ENCODE measurements at places on chromosomes 12 and 14.

DNA sequence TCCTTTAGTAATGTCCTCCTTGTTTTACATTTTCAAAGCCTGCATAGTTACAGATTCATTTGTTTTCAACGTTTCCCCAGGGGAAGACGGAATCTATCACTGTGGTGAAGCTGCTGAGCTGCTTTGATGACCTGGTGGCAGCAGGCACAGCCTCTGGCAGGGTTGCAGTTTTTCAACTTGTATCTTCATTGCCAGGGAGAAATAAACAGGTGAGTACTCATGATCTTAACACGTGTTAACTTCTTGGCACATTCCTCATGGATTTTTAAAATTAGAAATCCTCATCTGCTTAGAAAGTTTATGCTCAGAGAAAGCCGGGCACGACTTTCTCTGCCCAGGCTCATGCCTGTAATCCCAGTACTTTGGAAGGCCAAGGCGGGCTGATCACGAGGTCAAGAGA lies 44.5 kb downstream of the TECPR2 start:
- no peak for DNase-seq

- DNase-seq, result no peak
These were observed 419.7 kb downstream of the ADAMTS20 start for GRCh38 chr12:43132291-43132690.

GRCh38 chr12:97417568-97418218 lies 44.9 kb upstream of the RMST start:
- no peak for DNase-seq

GRCh38 chr14:30355431-30355913 lies 203.5 kb upstream of the G2E3 start:
- no peak for DNase-seq

DNA sequence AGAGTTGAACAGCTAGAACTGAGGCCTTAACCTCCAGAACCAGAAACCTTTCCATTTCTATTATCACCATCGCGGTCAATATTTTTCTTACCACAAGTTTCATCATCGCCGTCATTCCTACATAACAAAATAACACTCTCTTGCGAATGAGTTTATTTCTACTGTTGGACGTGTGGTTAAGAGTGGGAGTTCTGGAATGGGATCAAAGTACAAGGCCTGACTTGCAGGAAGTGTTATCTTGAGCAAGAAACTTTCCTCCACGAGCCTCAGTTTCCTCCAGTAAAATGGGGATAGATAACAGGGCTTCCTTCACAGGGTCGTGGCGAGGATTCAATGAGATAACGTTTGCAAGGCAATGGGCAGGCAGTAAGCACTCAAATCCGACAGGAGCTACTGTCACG lies 652 bp downstream of the SART3 start:
- DNase-seq, result peak; percentile 24

DNA sequence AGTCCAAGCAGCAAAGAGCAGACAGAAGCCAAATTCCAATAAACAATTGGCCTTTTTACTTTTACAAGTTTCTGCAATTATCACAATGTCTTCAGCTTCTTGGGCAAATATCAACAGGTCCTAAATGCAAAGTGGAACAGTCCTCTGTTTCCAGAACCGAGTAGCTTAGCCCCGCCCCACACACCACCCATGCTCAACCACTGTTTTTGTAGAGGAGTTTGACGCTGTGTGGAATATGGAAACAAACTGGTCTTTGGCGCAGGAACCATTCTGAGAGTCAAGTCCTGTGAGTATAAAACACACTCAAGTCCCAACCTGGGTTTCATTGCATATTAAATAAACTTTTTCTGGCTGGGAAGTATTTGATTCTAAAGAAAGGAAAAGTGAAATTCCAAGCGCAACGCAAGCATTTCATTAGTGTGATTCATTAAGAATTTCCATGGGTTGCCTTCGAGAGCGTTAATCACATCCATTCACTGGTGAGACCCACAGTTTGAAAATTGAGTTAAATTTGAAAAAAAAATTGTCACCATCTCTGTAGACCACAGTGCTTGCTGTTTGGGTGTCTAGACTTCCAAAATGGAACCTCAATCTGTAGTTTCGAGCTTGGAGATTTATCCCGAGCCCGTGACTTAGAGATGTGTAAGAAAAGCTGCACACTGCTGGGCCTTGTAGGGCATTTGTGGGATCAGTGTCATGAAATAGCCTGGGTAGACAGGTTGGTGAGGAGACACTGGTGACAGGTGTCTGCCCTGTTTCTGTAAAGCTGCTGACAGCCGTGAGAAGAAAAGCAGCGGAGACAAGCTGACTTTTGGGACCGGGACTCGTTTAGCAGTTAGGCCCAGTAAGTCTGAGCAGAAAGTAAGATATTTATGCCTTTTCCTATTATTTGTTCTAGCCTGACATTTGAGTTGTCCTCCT lies 96.1 kb downstream of the DAD1 start:
- DNase-seq, result no peak

GRCh38 chr14:99459481-99460100 lies 21.1 kb downstream of the SETD3 start:
- DNase-seq, result no peak

- no peak for DNase-seq
These were observed 633 bp downstream of the RPAP3 start for GRCh38 chr12:47705229-47705565.

GRCh38 chr12:92732216-92732615 lies 29.4 kb downstream of the PLEKHG7 start:
- DNase-seq, result no peak

GRCh38 chr12:52258335-52258901 lies 16.0 kb upstream of the KRT86 start:
- DNase-seq, result no peak

- DNase-seq, result no peak
These were observed 524.8 kb downstream of the SOX5 start for GRCh38 chr12:23424685-23425084.

DNA sequence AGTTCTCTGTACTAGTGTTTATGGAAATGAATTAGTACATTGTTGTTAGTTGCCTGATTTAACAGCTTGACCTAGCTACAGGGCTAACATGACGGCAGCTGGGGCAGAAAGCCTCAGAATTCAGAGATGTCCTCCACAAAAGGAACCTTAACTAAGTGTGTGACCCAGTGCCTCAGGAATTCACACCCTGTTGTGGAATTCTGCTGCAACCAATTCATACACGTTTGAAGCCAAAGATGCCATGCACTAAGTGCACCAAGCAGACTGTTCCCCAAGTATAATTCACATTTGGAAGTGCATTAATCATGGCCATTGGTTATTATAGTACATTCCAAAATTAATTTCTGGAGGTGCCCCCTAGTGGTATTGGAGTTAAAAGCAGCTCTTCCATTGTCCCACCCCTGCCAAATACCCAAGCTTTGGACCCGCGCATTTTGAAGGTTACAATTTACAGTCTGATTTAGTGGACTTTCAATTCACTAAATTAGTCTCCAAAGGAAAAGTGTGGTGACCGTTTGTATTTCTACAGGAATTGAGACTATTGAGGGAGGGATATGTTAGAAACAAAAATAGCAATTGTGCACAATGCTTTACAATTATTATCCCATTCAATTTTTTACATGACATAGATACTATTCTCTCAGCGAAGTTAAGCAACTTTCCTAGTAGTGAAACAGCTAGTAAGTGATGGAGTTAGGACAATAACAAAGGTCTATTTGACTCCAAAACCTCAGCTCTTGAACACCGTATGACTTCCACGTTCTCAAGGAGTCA lies 85.9 kb downstream of the PAX9 start:
- DNase-seq, result no peak

DNA sequence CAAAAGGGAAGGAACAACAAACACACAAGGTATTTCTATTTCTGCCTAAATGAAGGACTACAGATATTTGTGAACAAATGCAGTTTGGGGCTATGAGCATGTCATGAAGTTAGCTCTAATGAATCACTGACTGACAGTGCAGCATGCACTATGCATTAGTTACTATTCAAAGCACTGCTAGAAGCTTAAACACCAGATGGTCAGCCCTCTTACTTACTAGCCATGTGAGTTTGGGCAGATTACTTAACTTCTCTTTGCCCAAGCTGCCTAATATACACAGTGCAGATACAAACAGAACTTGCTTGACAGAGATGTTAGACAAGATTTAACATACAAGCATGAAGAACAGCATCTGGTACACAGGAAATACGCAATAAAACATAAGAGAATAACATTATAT lies 96.0 kb downstream of the ATXN2 start:
- DNase-seq, result no peak

- no peak for DNase-seq
These were observed 131.7 kb downstream of the MIPOL1 start for GRCh38 chr14:37329189-37330001.

DNA sequence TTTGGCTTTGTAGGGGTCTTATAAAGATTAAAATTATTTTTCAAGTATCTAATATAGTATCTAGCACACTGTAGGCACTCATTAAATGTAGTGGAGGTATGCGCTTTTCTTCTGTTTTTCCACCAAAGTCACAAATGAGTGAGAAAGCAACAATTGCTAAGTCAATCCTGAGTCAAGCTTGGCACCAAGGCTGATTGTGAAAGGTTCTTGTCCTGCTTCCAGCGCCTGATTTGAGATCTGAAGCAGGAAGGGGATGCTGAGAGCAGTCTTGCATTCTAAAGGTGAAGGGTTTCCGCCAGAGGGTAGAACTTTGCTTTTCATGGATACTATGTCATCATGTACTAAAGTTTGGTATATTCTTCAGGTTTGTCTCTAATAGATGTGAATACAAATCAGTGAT lies 64.9 kb upstream of the DAAM1 start:
- peak; percentile 8 for DNase-seq

DNA sequence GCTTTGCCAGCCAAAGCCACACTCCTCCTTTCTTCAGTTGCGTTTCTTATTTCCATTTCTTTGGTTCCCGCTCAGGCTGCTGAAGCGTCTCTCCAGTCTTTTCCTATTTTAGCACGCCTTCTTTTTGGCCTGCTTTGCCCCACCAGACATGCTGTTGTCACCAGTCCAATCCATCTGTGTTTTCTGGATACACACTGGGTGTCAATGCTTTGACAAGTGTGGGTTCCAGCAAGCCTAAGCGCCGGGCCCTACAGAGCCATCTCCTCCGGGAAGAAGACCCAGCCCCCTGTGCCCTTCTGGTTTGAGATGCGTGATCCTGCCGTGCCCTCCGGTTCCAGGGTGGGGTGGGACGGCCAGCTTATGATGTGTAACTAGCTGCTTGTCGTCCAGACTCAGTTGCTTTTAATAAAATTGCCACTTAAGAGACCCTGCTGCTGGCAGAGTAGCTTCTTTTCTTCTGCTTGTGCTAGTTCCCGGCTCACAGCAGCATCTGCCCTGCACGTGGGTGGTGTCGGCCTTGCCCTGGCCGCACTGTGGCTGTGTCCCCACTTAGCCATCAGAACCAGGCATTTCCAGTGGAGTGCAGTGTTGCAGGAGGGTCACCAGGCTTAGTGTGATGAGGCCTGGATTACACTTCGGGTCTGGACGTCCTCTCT lies 29.7 kb downstream of the EML1 start:
- no peak for DNase-seq

- DNase-seq, result peak; percentile 49
These were observed 42.9 kb downstream of the ELK3 start for GRCh38 chr12:96237035-96237434.

- no peak for DNase-seq
These were observed 65.2 kb downstream of the PPP2R5E start for GRCh38 chr14:63478010-63478409.

DNA sequence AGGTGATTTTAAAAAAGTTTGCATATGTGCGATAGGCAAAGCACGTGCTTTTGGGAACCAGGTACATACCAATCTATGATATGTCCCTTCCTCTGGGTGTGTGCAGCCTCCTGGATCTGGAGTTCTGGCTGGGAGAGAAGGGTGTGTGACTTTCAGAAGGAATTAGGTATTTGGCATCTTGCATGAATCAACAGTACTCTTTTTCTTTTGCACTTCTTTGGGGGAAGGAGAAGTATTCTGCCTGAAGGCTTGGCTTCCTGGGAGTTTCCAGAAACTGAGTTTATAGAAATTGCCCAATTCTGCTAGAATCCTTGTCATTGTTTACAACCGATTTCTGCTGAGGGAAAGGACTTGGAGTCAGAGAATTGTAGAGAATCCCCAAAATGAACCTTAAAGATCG lies 2.9 kb upstream of the CLMN start:
- no peak for DNase-seq

DNA sequence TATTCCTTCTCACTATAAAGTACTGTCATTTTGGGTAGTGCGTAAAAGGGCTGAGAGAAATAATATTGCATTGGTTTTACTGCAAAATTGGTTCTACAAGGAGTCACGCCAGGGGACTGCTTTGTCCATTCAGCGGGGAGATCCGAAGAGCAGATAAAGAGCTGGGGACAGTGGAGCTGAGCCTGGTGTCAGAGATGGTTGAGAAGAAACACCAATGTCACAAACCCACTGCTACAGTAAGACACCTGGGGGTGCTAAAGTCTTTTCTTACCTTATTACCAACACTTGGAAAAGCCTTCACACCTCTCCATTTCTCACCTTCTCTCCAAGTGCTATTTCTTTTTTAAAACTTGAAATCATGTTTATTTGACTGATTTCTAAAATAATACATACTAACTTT lies 14.1 kb downstream of the IL31 start:
- DNase-seq, result no peak

GRCh38 chr12:25979059-25979458 lies 20.6 kb downstream of the RASSF8 start:
- DNase-seq, result no peak

DNA sequence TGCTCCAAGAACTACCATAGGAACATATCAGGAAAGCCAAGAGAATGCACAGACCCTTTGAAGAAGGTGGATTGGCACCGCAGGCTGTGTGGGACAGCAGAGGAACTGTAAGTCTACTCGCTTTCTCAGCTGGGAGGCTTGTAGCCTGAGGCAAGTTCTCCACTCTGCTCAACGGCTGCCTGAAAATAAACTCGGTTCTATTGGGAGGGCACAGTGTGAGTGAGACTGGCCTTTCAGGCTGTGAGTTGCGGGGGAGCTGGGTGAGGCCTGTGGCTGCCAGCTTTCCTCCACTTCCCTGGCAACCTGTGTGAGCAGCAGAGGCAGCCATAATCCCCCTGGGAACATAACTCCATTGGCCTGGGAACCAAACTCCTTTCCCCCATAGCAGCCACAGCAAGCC lies 132.1 kb downstream of the ANKS1B start:
- no peak for DNase-seq

GRCh38 chr12:76586764-76587395 lies 27.3 kb upstream of the OSBPL8 start:
- peak; percentile 20 for DNase-seq

- DNase-seq, result no peak
These were observed 92.9 kb downstream of the KSR2 start for GRCh38 chr12:117875744-117876435.

DNA sequence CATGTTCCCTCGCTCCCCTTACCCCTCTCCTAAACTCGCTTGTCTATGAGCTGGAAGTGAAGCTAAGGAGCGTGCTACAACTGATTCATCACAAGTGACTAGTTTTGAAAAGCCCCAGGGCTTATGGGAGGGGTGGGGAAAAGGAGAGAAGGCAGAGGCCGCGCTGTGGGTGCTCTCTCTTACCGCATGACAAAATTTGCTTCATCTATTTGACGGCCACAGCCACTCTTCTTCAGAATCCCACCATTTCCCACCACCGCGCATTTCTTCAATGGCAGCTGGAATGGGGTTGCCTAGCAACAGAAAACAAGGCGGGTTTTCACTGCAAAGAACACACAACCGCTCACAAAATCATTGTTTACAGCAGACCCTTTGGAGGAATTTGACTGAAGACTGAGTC lies 79.4 kb downstream of the ST8SIA1 start:
- no peak for DNase-seq

- no peak for DNase-seq
These were observed 3.1 kb upstream of the GPRC5D start for GRCh38 chr12:12954878-12955625.
